KG1 (cell line): ENCODE measurements at places on chromosomes 11 and 22.

GRCh38 chr11:125258291-125259032 lies 93.9 kb downstream of the PKNOX2 start:
- no peak for DNase-seq

DNA sequence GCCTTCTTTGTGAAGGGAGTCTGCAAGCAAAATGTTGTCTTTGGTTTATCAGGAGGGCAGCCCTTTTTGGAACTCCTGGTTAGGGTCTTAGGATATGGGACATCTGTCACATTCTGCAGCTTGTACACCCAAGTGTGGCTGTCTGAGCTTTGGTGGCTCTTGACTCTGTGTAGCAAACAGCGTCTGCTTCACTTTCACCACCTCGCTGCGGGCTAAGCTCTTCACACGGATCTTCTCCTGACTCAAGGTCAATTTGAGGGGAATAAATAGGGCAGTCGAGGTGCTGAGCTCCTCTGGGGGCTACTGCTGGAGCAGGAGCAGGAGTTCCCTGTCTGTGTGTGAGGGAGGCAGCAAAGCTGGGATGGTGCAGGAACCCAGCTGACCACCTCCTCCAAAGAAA lies 10.6 kb downstream of the MICAL2 start:
- no peak for DNase-seq

DNA sequence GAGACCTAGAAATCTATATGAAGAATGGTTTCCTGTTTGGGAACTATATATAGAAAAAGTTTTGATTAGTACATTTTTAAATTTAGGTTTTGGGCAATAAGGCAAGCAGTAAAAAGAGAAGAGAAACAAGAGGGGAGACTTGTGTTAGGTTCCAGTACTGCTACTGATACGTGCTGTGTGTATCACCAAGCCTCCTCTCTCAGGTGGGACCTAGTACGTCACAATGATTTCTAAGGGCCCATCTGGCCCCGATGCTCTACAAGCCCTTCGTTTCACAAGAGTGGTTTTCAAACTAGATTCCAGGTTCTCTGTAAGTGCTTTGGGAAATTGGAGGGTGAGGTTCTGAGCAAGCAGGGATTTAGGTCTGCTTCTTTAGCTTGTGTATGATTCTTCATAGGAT lies 39.2 kb downstream of the USP35 start:
- no peak for DNase-seq

- no peak for DNase-seq
Measured at GRCh38 chr11:66509131-66509561, 1.3 kb upstream of the BBS1 start.

DNA sequence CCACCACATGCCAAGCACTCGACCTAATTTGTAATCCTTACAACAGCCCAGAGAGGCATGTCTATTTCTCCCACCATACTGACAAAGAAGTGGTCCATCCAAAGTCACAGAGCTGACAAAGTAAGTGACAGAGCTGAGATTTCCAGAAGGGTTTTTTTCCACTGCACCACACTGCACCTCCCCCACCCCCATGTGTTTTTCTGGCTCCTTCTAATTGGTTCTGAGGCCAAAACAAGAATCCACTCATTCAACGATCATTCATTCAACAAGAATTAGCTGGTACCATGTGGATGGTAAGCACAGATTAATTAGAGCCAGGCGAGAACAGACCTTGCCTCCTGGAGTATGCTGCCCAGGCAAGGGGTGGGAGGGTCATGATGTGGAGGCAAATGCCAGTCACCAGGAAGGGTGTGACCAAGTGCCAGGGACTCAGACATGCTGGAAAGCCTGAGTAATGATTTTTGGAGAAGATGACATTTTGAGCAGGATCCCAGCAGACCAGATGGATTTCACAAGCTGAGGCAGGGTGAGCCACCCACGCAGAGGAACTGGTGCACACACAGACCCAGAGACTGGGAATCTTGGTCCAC lies 14.9 kb upstream of the PRG2 start:
- no peak for DNase-seq

DNA sequence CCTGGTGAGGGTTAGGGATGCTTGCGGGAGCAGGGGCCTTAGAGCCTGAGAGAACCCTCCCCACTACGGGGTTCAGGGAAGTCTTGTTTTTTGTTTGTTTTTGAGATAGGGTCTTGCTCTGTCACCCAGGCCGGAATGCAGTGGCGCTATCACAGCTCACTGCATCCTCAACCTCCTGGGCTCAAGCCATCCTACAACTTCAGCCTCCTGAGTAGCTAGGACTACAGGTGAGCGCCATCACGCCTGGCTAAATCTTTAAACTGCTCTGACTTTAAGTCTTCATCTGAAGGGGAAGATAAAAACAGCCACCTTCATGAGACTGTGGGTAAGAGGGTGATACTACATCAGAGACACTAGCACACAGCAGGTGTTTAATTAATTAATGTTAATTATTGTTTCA lies 28.5 kb downstream of the SERPIND1 start:
- no peak for DNase-seq

- DNase-seq, result no peak
Measured at GRCh38 chr22:45059296-45059695, 49.5 kb upstream of the PHF21B start.

DNA sequence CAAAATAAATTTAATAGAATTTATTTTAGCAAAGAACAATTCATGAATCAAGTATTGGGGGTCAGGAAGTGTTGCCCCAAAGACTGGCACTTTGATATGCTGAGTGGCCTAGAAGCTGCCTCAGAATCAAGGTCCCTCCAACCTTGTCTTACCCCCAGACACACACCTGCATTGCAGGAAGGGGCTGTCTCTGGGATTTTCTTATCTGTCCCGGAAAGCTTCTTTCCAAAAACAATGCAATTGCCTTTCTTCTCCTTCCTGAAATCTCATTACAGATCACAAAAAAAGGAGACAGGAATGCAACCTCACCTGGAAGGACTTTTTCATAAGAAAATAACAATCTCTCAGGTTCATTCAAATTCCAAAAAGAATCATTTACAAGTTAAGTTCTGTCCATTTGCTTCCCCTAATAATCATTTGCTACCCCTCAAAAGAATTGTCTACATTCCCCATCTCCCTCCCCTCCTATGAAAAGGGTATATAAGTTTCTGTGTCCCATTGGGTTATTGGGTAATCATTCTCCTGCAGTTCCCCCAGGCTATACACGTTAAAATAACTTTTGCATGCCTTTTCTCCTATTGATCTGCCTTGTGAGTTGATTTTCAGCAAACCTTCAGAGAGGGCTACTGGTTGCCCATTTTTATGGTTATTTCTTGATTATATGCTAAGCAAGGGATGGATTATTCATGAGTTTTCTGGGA lies 21.3 kb downstream of the OR10A6 start:
- no peak for DNase-seq

GRCh38 chr22:40709752-40710413 lies 30.6 kb downstream of the MCHR1 start:
- no peak for DNase-seq

DNA sequence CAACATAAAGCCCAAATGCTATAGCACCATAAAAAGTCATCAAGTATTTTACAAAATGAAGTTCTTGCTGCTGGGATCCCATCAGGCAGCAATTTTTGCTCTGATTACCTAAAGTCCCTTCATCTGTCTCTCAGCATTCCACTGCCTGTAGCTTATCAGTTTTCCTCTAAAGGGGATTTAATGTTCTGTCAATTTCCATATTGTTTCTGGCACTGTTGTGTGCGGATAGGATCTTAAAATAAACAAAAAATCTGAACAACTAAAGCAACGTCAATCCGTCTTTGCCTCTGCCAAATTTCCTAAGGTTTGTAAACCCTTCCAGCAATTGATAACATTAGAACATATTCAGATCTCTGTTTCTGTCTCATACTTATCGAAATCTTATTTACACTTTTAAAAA lies 1126.3 kb upstream of the RAG2 start:
- DNase-seq, result no peak

- no peak for DNase-seq
Measured at GRCh38 chr11:36499315-36499714, 10.8 kb downstream of the TRAF6 start.

DNA sequence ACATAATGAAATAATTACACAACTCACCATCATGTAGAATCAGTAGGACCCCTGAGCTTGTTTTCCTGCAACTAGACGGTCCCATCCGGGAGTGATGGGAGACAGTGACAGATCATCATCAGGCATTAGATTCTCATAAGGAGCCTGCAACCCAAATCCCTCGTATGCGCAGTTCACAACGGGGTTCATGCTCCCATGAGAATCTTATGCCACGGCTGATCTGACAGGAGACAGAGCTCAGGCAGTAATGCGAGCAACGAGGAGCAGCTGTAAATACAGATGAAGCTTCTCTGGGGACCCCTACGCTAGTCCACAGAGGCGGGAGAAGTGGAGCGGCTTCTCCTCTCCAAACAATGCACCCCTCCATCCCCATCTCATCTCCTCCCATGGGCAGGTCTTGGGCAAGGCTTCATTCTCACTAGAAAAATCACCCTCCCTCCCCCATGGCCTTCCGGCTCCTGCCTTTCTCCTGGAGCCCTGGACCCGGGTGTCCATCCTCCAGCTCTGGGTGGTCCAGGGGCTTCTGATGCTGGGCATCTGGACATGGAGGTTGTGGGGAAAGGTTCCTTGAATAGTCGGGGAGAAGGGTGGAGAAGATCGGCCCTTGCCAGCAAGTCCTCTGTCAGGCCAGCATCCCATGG lies 16.2 kb upstream of the RAC2 start:
- no peak for DNase-seq

DNA sequence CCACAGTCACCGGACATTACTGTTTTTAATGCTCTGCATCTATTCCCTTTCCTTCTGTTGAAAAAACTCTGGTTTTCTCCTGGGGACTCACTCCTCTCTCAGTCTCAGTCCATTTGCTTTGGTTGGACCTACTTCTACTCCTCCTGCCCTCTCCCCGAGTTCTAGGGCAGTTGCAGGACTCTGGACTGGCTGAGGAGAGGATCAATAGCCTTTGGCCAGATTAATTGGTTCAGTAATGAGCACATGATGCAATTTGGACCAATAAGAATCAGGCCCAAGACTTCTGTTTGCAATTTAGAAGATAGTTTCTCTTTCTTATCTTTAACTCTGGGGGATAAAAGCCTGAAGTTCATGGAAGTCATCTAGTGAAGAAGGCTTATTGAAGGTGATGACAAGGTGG lies 15.3 kb upstream of the TPH1 start:
- DNase-seq, result no peak

DNA sequence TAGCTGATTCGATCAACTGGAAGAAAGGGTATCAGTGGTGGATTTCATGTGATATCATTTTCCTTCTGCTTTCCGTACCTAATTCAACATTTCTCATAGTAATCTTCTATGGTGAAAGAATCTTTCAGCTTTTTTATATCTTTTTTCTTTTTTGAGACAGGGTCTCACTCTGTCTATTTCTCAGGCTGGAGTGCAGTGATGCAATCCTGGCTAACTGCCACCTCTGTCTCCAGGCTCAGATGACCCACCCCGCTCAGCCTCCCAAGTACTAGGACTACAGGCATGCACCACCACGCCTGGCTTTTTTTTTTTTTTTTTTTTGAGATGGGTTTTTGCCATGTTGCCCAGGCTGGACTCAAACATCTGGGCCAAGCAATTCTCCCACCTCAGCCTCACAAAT lies 18.6 kb upstream of the CHORDC1 start:
- DNase-seq, result no peak

GRCh38 chr11:17400048-17400775 lies 11.8 kb upstream of the KCNJ11 start:
- no peak for DNase-seq

DNA sequence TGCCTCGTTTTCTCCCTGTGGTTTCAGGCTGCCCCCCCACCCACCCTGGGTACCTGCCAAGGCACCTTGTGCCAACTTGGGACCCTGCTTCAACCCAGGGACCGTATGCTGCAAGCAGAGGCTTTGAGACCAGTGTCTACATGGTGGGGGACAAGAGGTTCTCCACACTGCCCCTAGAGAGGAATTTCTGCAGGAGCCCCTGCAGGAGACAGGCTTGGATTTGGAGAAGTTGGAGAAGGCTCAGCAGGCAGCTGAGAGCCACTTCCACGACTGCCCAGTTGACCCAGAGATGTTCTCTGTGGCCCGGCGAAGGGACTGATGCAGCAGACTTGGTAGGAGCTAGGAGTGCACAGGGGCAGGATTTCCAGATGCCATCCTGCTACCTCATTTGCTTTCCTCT lies 20.1 kb upstream of the NNMT start:
- DNase-seq, result no peak

- DNase-seq, result no peak
Measured at GRCh38 chr11:130585545-130585944, 137.1 kb downstream of the ADAMTS15 start.

GRCh38 chr11:47669856-47670255 lies 27.5 kb upstream of the MTCH2 start:
- DNase-seq, result no peak

DNA sequence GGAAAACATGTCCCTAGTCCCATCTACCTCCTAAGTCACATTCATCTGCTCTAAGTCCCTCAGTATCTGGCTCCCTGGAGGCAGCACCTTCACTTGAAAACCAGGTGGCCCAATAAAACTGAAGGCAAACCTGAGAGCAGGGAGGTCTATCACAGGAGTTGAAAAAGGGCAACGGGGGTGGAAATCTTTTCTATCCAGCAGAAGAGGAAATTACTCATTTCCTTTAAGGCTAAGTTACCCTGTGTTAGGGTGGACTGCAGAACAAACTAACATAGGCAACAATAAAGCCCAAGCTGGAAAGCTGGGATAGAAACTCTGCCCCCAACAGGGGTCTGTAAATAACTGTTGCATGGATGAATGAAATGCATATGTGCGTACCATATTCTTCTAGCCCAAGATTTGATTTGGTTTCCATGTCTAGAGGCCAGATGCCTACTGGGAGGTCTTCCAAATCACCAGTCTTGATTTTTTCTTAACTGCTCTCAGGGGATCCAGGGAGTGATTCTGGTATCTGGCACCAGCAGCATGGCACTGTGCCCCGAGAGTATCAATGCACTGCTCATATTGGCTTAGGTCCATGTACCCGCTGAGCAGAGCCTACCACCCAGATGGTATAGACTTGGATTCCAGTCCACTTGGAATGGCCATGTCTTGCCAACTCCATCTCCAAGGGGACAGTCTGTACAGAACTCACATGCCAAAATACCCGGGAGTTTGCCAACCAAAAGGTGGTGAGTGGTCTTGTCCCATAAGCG lies 350.0 kb upstream of the NCAM1 start:
- no peak for DNase-seq

DNA sequence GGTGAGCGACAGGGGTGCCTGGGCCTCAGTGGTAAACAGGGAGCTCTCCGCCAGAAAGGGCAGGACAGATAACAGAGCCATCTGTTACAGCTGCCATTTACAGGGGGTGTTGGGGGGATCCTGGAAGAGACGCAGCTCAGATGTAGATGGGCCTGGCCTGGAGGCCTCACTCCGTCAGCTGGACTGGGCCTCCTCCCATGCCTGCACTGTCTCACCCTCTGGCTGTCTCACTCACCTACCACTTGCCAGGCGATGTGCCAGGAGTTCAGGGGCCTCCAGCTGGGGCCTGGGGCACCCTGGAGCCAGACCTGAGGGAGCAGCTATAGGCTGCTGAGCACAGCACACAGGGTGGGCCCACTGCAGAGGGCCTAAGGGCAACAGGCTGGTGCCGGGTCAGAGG lies 16.3 kb upstream of the SUSD2 start:
- DNase-seq, result no peak
